ENCODE measurements at places on chromosomes 5 and 9.
A peak's percentile ranks its signal among the peaks of the same experiment; 100 is the strongest.

DNA sequence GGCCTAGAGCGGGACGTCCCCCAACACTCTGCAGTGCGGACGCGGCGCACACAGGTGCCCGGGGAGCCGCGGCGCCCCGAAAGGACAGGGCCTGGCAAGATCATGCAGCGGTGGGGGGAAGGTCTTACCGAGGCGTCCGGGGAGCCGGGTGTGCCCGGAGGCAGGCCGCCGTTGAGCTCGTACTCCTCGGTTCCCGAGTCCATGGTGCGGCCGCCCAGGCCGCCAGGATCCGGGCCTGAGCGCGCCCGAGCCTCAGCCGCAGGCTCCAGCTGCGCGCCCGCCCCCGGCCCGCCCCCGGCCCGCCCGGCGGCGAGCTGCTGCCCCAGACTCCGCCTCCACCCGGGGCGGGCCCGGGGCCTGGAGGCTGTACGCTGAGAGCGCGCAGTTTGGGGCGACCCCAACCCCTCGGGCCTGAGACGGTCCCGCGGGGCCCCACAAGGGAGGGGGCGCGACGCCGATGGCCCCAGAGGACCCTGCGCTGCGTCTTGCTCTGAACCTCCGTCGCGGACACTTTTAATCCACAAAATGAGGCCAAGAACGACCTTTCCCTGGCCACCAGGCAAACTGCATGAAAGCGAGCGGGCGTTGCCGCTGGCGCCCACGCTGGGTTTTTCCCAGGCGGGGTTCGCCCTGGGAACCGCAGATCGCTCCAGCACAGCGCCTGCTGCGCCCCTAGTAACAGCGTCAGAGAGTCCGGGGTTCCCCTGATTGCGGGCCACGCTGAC is at the start of gene NINJ1:
NINJ1 (minus strand) TSS at position 237 of the 725 bp plus-strand sequence; CDS start at position 203, 34 bp downstream.
- DNase-seq, result peak; percentile 74

GRCh38 chr5:136191304-136192014 is 1.5 kb downstream of the SMIM32 start:
- peak; percentile 19 for DNase-seq

GRCh38 chr5:136174021-136174659 is 18.8 kb downstream of the SMIM32 start:
- peak; percentile 54 for DNase-seq

- peak; percentile 3 for DNase-seq
These were observed 577 bp downstream of the RNF145 start for GRCh38 chr5:159208514-159209437.

DNA sequence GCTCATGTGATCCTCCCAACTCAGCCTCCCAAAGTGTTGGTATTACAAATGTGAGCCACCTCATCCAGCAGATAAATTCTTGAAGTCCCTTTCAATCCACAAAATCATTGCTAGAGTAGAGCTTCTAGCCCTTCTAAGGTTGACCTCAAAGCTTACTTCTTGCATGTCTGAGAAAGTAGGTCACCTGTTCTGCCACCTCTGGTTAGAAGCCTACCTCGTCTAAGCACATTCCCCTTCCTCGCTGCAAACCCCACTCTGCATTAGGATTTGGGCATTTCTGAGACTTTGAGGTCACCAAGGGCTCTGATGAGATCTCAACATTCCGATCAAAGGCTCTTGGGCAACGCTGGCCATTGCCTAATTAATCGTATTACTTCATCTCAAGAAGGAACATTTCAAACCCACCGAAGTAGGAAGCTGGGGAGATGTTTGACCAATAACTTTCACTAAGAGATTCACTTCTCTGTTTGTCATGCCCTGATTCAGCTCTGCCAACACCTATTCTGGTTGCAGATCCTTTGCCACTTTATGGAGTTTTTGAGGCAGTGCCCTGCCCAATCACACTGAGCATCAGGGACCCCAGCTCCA is 8.6 kb downstream of the ADAM19 start:
- DNase-seq, result no peak

GRCh38 chr9:12666813-12667212 is 26.4 kb upstream of the TYRP1 start:
- DNase-seq, result no peak

- DNase-seq, result no peak
These were observed 31.2 kb upstream of the AFAP1L1 start for GRCh38 chr5:149240354-149240998.

GRCh38 chr9:117470455-117470854 is 55.6 kb upstream of the ASTN2 start:
- no peak for DNase-seq

DNA sequence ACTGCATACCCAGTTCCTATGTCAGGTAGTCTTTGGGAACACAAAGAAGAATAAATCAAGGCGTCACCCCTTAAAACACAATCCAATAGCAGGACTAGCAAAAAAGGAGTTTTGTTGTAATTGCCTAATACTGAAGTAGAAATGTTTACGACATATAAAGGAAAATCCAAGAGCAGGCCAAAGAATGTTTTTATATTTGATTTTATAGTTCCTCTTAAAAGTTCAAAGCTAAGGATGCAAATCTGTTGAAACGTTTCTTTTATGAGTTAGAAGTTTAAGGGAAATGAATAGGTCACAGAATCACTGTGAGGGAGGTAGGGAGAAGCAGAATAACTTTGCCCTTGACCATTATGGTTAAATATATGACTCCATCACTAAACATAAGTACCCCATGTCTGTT is 136.1 kb downstream of the PAM start:
- DNase-seq, result no peak

DNA sequence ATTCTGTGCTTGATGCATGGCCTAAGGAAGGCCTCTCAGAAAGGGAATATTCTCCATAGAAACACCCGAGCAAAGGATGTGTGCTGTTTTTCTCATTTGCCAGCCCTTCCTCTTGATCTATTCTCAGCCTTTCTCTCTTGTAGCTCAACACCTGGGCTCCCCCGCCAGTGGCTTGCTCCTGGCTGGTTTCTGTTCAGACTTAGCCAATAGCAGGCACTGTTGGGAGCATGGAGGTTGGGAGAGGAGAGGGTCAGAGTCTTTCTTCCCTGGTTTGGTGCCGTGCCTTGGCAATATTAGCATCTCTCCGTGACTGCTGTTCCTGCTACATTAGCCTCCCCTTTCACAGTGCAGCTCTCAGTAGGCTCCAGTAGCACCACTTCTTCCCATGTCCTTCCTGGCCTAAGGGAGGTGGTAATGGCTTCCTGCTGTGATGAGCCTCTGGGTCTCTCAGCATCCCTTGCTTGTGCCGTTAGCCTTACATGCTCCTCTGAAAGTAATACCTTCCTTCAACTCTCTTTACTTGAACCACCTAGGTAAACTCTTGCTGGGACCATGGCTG is 269.7 kb upstream of the GAS1 start:
- DNase-seq, result no peak

DNA sequence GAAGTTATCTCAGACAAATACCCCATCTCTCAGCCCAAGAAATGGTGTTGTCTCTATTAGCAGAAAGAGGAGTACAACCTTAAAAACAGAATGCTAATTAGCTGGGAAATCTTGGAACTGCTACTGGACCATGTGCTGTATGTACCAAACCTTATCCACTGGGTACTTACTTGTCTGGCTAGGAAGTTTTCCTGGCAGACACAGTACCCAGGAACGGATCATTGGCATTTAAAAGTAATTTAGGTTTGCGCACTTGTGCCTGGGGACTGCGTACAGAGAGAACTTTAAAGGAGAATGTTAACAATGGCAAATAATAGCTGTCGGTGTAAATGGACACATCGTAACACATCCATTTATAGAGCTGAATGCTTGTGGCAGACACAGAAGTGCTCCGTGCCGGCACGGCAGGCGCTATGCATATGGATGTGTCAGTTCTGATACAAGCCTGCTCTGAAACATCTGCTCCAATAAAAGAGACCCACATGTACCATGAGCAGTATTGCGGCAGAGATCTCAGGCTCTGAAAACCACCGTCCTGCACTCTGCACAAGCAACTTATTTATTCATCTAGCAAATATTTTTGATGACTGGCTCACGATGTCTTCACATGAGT is 290.6 kb upstream of the PANK3 start:
- no peak for DNase-seq

- peak; percentile 85 for DNase-seq
These were observed 131.0 kb downstream of the ADAMTS16 start for GRCh38 chr5:5270958-5271785.

- DNase-seq, result no peak
These were observed 26.1 kb upstream of the IFNK start for GRCh38 chr9:27497883-27498417.

- DNase-seq, result no peak
These were observed 382.9 kb downstream of the CCDC171 start for GRCh38 chr9:15935661-15936305.

GRCh38 chr9:34546834-34547827 is 24.3 kb upstream of the ENHO start:
- DNase-seq, result peak; percentile 71

DNA sequence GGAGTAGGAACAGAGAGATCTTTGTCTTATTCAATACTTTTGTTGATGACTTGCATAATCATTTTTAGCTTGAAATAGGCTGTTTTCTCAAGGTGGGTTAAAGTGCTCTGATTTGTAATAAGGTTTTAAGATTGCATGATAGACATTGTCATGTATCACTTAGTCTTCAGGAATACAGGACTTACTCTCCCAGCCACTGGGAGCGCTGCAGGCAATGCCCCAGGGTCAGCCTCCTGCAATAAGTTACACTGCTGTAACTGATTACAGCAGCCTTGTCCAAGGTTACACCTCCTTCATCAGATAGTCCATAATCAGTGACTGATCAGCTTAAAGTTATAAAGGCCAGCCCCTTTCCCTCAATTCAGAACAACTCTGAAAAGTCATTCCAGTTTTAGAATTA is 218.6 kb downstream of the ESM1 start:
- peak; percentile 23 for DNase-seq

DNA sequence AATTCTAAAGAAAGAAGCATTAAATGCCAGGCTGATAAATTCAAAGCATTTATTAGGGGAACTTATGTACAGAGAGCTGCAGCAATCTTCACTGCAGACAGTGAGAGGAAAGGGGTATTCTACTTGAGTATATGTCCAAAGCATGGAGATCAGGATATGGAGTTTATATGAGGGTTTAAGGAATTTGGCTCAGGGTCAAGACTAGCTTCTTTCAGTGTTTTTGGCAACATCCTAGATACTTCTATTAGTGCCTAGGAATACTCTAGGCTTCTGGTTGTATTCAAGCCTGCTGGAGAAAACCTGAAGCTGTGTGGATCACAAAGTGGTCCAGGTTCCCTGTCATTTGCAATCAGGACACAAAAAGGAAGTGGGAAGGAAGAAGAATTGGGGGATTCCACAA is 194.6 kb downstream of the CETN3 start:
- DNase-seq, result no peak

DNA sequence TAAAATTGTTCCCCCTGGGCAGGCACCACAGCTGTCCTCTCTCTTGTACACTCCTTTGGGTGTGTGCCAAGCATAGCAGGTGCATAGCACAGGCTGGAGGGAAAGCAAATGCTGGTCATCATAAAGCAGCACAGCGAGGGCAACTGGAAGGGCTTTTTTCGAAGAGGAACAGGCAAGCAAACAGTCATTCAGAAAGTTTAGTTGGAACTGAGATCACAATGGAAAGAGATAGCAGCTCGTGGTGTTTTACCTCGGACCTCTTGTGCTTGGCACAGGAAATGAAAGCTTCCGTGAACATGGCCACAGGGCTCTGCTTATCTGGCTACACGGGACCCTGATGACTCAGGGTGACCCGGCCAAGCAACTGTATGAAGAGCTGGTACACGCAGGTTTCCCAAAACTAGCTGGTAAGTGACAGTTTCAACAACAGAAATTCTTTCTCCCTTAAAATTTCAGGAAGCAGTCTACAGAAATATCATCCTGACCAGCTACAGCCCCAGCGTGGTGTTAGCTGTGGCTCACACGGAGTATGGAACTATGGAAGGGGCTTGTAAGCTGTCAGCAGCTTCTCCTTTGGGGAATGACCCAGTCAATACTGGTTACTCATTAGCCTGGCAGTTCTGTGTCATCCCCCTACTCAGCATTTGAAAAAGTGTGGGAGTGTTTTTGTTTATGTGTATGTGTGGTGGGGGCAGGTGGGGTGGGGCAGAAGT is 48.1 kb downstream of the POC5 start:
- peak; percentile 49 for DNase-seq

DNA sequence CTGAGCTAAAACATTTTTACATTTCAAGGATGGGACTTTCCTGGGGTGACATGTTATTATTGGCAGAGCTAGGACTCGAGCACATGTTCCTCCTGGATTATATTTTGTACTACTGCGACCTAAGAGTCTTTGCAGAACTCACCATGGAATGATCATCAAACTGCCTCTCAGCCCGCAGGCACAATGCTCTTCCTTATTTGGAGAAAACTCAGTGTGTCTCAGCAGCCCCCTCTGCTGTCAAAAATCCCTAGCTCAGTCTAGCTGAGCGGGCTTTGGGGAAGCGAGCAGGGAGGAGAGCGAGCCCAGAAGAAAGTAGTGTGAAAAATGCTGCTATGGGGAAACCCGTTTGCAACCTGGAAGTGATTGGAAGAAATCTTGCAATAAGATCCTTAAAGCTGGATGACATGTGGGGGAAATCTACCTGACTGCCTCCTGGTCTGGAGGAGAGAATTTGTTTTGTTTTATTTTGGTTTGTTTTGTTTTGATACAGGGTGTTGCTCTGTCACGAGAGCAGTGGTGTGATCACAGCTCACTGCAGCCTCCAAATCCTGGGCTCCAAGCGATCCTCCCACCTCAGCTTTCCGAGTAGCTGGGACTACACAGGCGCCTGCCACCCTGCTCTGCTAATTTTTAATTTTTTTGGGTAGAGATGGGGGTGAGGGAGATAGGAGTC is 89.9 kb upstream of the CLINT1 start:
- DNase-seq, result peak; percentile 100

- DNase-seq, result no peak
These were observed 346.4 kb downstream of the EBF1 start for GRCh38 chr5:158753354-158753753.

GRCh38 chr5:34867660-34868059 is 28.7 kb downstream of the TTC23L start:
- no peak for DNase-seq

GRCh38 chr5:132684491-132684890 is 10.7 kb downstream of the IL4 start:
- no peak for DNase-seq

- DNase-seq, result no peak
These were observed 37.9 kb downstream of the ZFR start for GRCh38 chr5:32406650-32407049.

DNA sequence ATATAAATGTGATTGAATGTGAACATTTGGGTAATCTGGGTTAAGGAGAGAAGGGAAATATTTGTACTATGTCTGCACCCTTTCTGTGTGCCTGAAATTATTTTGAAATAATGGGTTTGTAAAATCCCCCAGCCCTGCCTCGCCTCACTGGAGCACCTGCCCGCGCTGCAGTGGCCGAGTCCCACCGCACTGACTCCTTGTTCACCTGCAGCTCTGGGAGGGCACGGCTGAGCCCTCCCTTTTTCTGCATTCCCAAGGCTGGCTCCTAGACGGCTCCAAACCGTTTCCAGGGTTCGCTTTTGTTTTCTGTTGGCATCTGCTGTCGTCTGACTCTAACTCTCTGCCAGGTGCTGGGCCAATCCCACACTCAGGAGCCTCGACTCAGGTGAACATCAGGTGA is 17.6 kb upstream of the PPP1R26 start:
- no peak for DNase-seq

GRCh38 chr9:84368601-84369000 is 28.0 kb upstream of the SLC28A3 start:
- DNase-seq, result no peak

Measured in trophoblast cell (in vitro differentiated cells and primary cell).